ENCODE measurements at places on chromosomes 11 and 22. TPM values are rescaled to one million over a fixed set of nuclear protein-coding genes. Genes with fewer than 3 reads are reported as not detected.

GRCh38 chr11:113287801-113288200 is 26.6 kb upstream of the TTC12 start:
- H3K4me3 ChIP-seq = no peak overlapping the region
- no peaks in the 10 kb centered on the region for H3K27me3 ChIP-seq
- H3K27ac ChIP-seq = no peak overlapping the region
- DNase-seq = no peak

GRCh38 chr22:38566726-38567504 is 3.1 kb downstream of the DMC1 start:
- H3K4me3 ChIP-seq = no peak overlapping the region
- no peak for DNase-seq
- H3K27ac ChIP-seq = no peak overlapping the region
- no peaks in the 10 kb centered on the region for H3K36me3 ChIP-seq

DNA sequence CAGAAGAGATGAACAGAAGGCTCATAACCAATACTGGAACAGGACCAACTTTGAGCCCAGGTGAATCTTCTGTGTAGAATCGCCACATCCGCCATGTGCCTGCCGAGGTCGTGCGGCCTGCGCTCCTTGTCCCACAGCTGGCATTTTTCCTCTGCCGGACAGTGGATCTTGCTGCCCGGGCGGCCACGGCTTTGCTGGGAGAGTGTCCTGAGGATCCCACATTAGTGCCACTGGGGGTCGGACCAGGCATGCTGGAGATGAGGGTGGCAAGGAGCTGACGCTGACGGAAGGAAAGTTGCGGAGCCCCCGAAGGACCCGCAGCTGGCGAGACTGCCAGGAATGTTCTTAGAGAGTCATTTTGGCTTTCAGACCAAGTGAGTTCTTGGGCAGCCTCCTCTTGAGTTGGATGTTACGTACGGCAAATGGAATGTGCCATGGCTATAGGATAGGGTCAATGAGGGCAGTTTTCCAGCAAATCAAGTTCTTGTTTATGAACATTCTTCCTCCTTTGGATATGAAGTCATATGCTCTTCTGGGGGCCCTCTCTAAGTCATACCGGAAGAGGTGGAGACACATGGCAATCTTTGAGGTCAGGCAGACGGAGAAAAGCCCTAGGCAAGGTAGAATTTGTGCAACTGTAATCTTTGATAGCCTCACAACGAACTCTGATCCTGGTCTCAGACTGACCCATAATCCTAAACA is 57.4 kb upstream of the NUP160 start:
- H3K27ac ChIP-seq = no peak overlapping the region
- H3K36me3 ChIP-seq = no peaks in the 10 kb centered on the region
- H3K4me1 ChIP-seq = no peaks in the 10 kb centered on the region
- DNase-seq = no peak

DNA sequence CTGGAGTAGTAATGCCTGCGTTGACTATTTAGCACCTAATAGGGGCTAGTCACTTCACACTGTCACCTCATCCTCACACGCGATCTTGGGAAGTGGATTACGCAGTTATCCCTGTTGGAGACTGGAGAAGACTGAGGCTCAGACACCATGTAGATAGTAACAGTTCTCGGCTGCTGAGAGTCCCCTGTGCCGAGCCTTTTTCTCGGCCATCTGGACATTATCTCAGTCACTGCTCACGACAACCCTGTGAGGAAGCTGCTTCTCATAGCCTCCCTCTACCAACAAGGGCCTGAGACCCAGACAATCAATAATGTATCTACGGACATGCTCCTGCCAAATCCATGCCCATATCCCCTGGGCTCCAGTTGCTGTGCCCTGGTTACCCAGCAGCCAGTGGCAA is 25.9 kb downstream of the SCUBE1 start:
- no peaks in the 10 kb centered on the region for H3K4me1 ChIP-seq
- no peaks in the 10 kb centered on the region for H3K27me3 ChIP-seq
- DNase-seq = no peak
- no peak overlapping the region for H3K27ac ChIP-seq
- H3K4me3 ChIP-seq = no peak overlapping the region

- peaks cover 16% of the 10 kb centered on the region for H3K4me1 ChIP-seq
- no peaks in the 10 kb centered on the region for H3K27me3 ChIP-seq
- peak overlapping the region; percentile 49 for H3K4me3 ChIP-seq
- H3K36me3 ChIP-seq = no peaks in the 10 kb centered on the region
Measured at GRCh38 chr22:35838855-35839576, 121.3 kb downstream of the APOL5 start.

GRCh38 chr11:107666911-107667613 is 44.8 kb downstream of the SLN start:
- no peak for DNase-seq
- H3K4me1 ChIP-seq = no peaks in the 10 kb centered on the region
- no peak overlapping the region for H3K4me3 ChIP-seq
- no peaks in the 10 kb centered on the region for H3K27me3 ChIP-seq
- H3K27ac ChIP-seq = no peak overlapping the region

- no peaks in the 10 kb centered on the region for H3K36me3 ChIP-seq
- H3K27ac ChIP-seq = no peak overlapping the region
- no peak overlapping the region for H3K4me3 ChIP-seq
- H3K27me3 ChIP-seq = no peaks in the 10 kb centered on the region
- H3K4me1 ChIP-seq = no peaks in the 10 kb centered on the region
- no peak for DNase-seq
Measured at GRCh38 chr11:94649254-94649653, 82.1 kb downstream of the PIWIL4 start.

- H3K27me3 ChIP-seq = no peaks in the 10 kb centered on the region
- no peak overlapping the region for H3K4me3 ChIP-seq
- H3K36me3 ChIP-seq = no peaks in the 10 kb centered on the region
- peaks cover 3% of the 10 kb centered on the region for H3K4me1 ChIP-seq
- peak overlapping the region; percentile 82 for H3K27ac ChIP-seq
- DNase-seq = no peak
Measured at GRCh38 chr22:24108073-24108472, 73.2 kb upstream of the SUSD2 start.

DNA sequence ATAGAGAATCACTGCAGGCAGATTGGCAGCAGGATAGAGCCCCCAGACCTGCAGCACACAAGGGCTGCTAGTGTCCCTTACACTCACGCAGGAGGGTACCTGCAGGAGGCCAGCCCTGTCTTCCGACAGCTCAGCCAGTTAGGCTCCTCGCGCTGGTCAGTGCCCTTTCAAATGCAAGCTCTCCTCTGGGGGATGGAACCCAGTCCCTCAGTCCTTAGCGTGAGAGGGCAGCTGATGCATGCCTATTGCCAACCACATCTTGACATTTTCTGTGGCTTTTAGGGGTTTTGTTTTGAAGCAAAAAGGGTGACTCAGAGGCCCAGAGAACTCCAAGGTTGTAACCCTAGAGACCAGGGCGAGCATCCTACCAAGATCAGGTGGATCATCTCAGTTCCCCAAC is 40.0 kb downstream of the WNT11 start:
- no peaks in the 10 kb centered on the region for H3K4me1 ChIP-seq
- H3K27ac ChIP-seq = no peak overlapping the region
- H3K27me3 ChIP-seq = no peaks in the 10 kb centered on the region
- no peaks in the 10 kb centered on the region for H3K36me3 ChIP-seq
- H3K4me3 ChIP-seq = no peak overlapping the region

- no peaks in the 10 kb centered on the region for H3K36me3 ChIP-seq
- H3K4me3 ChIP-seq = no peak overlapping the region
- no peaks in the 10 kb centered on the region for H3K4me1 ChIP-seq
- H3K27ac ChIP-seq = no peak overlapping the region
Measured at GRCh38 chr11:82831364-82831763, 68.9 kb downstream of the PRCP start.

GRCh38 chr11:69057236-69057635 is 8.5 kb downstream of the TPCN2 start:
- no peaks in the 10 kb centered on the region for H3K36me3 ChIP-seq
- no peaks in the 10 kb centered on the region for H3K27me3 ChIP-seq
- H3K4me3 ChIP-seq = no peak overlapping the region
- H3K4me1 ChIP-seq = no peaks in the 10 kb centered on the region
- DNase-seq = no peak

GRCh38 chr11:76615950-76616349 is 54.6 kb downstream of the LRRC32 start:
- H3K27ac ChIP-seq = peak overlapping the region; percentile 85
- no peaks in the 10 kb centered on the region for H3K36me3 ChIP-seq
- H3K4me3 ChIP-seq = no peak overlapping the region
- peaks cover 6% of the 10 kb centered on the region for H3K4me1 ChIP-seq
- H3K27me3 ChIP-seq = no peaks in the 10 kb centered on the region
- no peak for DNase-seq

- H3K4me3 ChIP-seq = no peak overlapping the region
- H3K27ac ChIP-seq = no peak overlapping the region
- peaks cover 30% of the 10 kb centered on the region for H3K4me1 ChIP-seq
- H3K36me3 ChIP-seq = no peaks in the 10 kb centered on the region
- no peak for DNase-seq
Measured at GRCh38 chr11:118521892-118522311, 5.4 kb upstream of the TTC36 start.

- no peaks in the 10 kb centered on the region for H3K4me1 ChIP-seq
- DNase-seq = no peak
- H3K4me3 ChIP-seq = no peak overlapping the region
- no peaks in the 10 kb centered on the region for H3K36me3 ChIP-seq
Measured at GRCh38 chr11:83568516-83568915, 282.3 kb upstream of the CCDC90B start.

DNA sequence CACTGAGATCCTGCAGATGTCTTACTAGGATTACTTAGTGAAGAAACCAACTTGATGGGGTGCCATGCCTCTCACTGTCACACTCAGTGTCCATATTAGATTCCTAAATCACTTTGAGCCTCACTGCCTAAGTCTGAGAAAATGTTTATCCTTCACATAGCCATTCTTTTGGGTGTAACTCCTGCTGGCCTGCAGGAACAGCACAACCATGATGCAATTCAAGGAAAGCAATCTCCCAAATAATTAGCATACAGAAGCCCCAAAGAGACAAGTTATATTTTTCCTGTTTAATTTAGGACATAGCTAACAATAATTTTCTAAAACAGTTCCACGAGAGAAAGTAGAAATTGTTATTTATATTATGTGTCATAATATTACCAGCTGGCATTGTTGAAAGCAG is 655.5 kb downstream of the KCNA4 start:
- H3K4me3 ChIP-seq = no peak overlapping the region
- no peak for DNase-seq
- no peaks in the 10 kb centered on the region for H3K27me3 ChIP-seq
- H3K36me3 ChIP-seq = no peaks in the 10 kb centered on the region

Gene CALCA
- total RNA-seq = not detected

Gene TMEM132A
- 8.5 TPM for total RNA-seq

Gene ARFIP2
- total RNA-seq = 129 TPM

Gene DNAJB13
- total RNA-seq = not detected

Gene FOXR1
- not detected for total RNA-seq

Gene SMC1B
- not detected for total RNA-seq

Gene LRRC4C
- total RNA-seq = 15.4 TPM

Gene TSPAN32
- 2.4 TPM for total RNA-seq

Gene MIOX
- not detected for total RNA-seq

Gene INS
- not detected for total RNA-seq

Gene ROBO4
- total RNA-seq = 11.9 TPM

Gene OR8H3
- not detected for total RNA-seq

Gene DRD4
- not detected for total RNA-seq

All from breast epithelium (tissue), 4 donors.